ENCODE measurements at places on chromosomes 1 and 21.

- peak; percentile 16 for DNase-seq
Measured at GRCh38 chr1:159798893-159799292, 3.3 kb upstream of the FCRL6 start.

GRCh38 chr1:158644449-158644848, 39.4 kb downstream of the OR10Z1 start:
- DNase-seq = no peak

DNA sequence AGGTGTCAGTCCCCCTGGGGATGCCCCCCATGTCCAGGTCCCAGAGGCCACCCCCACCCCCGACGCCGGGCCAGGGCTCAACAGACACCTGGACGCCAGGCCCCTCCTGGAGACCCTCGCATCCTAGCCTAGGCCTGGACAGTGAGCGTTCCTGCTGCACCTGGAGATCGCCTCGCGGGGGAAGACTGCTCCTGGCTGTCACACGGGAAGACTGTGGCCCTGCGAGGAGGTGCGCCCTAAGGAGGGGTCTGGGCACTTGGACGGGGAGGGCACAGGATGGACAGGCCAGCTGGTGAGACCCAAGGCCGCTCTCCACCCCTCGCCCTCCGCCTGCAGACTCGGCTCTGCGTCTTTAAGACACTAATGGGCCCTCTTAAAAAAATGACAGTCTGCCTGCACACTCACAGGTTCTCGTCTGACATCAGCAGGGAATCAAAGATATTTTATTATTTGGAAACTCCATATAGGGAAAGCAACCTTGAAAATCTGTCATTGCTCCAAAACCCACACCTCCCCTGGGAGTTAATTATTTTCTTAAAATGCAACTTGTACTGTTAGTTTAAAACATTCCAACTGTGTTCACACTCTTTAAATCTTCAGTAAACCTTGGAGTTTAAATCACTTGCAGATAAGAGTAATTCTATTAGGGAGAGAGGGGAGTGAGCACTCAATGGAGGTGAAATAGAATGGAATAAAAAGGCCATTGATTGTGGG, 45.6 kb upstream of the ACTRT2 start:
- DNase-seq = no peak

DNA sequence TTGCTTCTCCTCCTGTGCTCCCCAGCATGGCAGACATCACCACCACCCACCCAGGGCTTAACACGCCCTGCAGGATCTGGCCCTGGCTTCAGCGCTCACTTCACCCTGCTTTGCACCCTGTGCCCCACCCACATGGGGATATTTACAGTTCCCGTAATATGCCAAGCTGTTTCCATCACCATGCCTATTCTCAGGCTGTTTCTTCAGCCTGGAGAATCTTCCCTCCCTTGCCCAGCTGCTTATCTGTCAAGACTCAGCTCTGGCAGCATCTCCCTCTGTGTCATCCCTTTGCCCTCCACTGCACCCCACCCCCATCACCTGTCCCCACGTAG, 3.6 kb upstream of the AHCYL1 start:
- DNase-seq = no peak

DNA sequence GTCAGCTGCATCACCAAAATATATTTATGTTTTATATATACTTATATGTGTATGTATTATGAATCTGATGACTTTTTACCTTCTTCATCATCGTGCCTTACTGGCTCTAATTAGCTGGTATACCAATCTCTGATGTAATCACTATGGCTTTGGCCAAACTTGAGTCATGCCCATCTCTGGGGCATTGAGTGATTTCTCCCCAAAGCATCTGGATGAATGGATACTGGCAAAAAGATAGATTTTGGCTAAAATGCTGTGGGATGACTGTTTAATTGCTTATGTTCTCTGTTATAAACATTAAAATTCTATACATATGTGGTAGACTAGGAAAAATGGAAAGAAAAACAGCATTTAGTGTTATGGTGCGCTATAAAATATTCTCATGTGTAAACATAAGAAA, 19.6 kb downstream of the CDKN2C start:
- no peak for DNase-seq

GRCh38 chr1:205714190-205714905, 34.0 kb upstream of the SLC45A3 start:
- DNase-seq = no peak

GRCh38 chr1:227102056-227102455, 162.0 kb downstream of the COQ8A start:
- DNase-seq = no peak

- DNase-seq = no peak
Measured at GRCh38 chr21:34185026-34185750, 111.8 kb downstream of the MRPS6 start.

DNA sequence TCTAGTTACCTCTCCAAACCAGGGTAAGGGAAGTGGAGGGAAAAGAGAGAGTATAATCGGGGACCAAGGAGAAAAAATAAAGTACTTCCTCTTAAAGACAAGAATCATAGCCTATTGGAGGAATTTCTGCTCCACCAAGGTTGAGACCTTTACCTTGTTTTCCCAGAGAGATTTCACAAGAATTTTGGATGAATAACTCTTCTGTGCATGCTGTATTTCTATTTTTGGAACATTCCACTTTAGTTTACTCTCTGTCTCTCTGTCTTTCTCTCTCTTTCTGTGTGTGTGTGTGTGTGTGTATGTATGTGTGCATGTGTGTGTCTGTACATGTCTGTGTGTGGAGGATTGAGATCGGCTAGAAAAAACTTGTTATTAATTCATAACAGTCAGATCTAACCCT, 318.4 kb upstream of the RGS18 start:
- DNase-seq = no peak

- DNase-seq = no peak
Measured at GRCh38 chr1:6149597-6149996, 30.5 kb downstream of the CHD5 start.

DNA sequence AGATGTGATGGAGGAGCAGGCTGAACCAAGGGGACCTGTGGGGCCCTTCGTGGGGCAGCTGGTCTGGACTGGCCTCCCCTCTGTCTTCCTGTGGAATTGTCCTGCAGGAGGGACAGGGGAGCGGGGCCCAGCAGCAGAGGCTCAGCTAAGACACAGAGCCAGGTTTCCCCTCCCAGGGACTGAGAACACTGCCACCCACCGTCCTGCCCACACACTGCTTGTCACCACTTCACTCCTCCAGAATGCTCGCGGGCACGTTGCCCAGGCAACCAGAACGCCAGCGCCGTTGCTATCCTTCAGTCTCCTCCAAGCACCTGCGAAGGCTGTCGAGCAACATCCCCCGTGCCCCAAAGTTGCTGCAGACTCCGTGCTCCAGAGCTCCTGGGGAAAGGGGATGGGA, 46.4 kb downstream of the AJAP1 start:
- peak; percentile 63 for DNase-seq

- DNase-seq = no peak
Measured at GRCh38 chr1:10943991-10944730, 68.3 kb upstream of the TARDBP start.

GRCh38 chr21:33360281-33360680, 35.5 kb downstream of the IFNAR1 start:
- no peak for DNase-seq

- DNase-seq = no peak
Measured at GRCh38 chr21:46550116-46550941, 54.6 kb downstream of the S100B start.

GRCh38 chr1:160548960-160549664, 26.1 kb upstream of the SLAMF6 start:
- DNase-seq = no peak

DNA sequence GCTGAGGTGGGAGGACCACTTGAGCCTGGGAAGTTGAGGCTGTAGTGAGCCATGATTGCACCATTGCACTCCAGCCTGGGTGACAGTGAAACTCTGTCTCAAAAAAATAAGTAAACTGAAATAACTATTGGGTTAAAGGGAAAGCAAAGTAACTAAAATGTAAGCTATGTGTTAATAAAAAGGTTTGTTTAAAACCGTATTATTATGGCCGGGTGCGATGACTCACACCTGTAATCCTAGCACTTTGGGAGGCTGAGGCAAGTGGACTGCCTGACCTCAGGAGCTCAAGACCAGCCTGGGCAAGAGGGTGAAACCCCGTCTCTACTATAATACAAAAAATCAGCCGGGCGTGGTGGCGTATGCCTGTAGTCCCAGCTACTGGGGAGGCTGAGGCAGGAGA, 27.0 kb downstream of the NVL start:
- no peak for DNase-seq

DNA sequence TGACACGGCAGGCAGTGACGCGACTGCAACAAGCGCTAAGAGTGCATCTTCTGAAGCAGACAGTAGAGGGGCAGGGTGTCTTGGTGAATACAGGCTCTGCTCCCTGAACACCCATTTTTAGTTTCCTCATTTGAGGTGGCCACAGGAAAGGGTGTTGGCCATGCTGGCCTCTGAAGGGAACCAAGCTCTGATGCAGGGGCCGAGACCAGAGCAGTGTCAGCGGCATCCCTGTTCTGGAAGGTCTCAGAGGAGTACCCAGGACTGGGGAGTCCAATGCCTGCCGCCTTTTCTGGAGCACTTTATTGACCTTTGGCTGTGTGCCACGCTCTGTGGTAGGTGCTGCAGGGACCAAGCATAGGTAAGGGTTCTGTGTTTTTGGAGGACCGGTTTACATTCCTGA, 100.4 kb downstream of the KCNJ6 start:
- no peak for DNase-seq

Measured in hypothalamus (tissue), 51 donors.